ENCODE measurements at places on chromosomes 6 and 20. TPM values are rescaled to one million over a fixed set of nuclear protein-coding genes. Genes with fewer than 3 reads are reported as not detected.

The MTFR2 gene
- total RNA-seq = not detected

The SUMO4 gene
- total RNA-seq = 3.2 TPM

- H3K27me3 ChIP-seq = no peaks in the 10 kb centered on the region
- H3K27ac ChIP-seq = no peak overlapping the region
- H3K4me3 ChIP-seq = no peak overlapping the region
- DNase-seq = peak; percentile 47
- no peaks in the 10 kb centered on the region for H3K4me1 ChIP-seq
Measured at GRCh38 chr6:13336553-13336952, 8.2 kb upstream of the TBC1D7 start.

GRCh38 chr6:10655508-10656055, 38.8 kb downstream of the C6orf52 start:
- no peak for DNase-seq
- H3K36me3 ChIP-seq = no peaks in the 10 kb centered on the region
- peaks cover 5% of the 10 kb centered on the region for H3K27me3 ChIP-seq
- H3K4me1 ChIP-seq = no peaks in the 10 kb centered on the region
- no peak overlapping the region for H3K4me3 ChIP-seq

- no peak overlapping the region for H3K4me3 ChIP-seq
- no peak for DNase-seq
- no peaks in the 10 kb centered on the region for H3K36me3 ChIP-seq
- no peaks in the 10 kb centered on the region for H3K27me3 ChIP-seq
- no peak overlapping the region for H3K27ac ChIP-seq
Measured at GRCh38 chr6:166437661-166438060, 54.9 kb upstream of the MPC1 start.

DNA sequence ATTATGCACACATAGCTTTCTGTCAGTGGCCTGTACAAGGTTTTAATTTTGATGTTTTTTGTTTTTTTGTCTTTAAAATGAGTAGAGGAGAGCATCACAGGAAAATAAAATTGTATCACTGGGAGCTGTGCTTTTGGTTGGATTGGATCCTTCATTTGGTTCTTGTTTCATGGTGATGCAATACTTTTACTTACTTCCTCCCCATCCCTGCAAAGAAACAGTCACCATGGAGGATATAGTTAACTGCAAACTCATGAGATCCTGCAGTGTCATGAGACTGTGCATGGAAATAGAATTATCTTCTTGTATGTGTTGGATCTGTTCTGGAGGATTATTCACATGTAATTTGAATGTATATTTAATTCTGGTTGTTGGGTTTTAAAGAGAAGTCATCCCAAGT, 122.3 kb downstream of the JARID2 start:
- DNase-seq = no peak
- no peaks in the 10 kb centered on the region for H3K27me3 ChIP-seq
- no peaks in the 10 kb centered on the region for H3K36me3 ChIP-seq
- H3K27ac ChIP-seq = no peak overlapping the region
- H3K4me1 ChIP-seq = peaks cover 4% of the 10 kb centered on the region

- DNase-seq = no peak
- H3K36me3 ChIP-seq = no peaks in the 10 kb centered on the region
- H3K27ac ChIP-seq = peak within 1 kb of the TSS; percentile 98
- H3K27me3 ChIP-seq = no peaks in the 10 kb centered on the region
- peak within 1 kb of the TSS; percentile 100 for H3K4me3 ChIP-seq
Measured at GRCh38 chr20:19758133-19758500, at the start of gene RIN2. TSS of gene RIN2 (plus strand) at chr20:19758258. CDS start at chr20:19889602, 131,344 bp downstream.

- H3K4me1 ChIP-seq = peaks cover 12% of the 10 kb centered on the region
- no peaks in the 10 kb centered on the region for H3K27me3 ChIP-seq
- no peaks in the 10 kb centered on the region for H3K36me3 ChIP-seq
- H3K4me3 ChIP-seq = no peak overlapping the region
- no peak overlapping the region for H3K27ac ChIP-seq
Measured at GRCh38 chr6:156427345-156427744, 349.8 kb upstream of the ARID1B start.

- H3K27me3 ChIP-seq = no peaks in the 10 kb centered on the region
- H3K36me3 ChIP-seq = no peaks in the 10 kb centered on the region
- H3K4me1 ChIP-seq = no peaks in the 10 kb centered on the region
- no peak overlapping the region for H3K27ac ChIP-seq
- H3K4me3 ChIP-seq = no peak overlapping the region
- no peak for DNase-seq
Measured at GRCh38 chr6:159030168-159030567, 14.6 kb downstream of the TAGAP start.

The SRSF6 gene
- 42.2 TPM for total RNA-seq

GRCh38 chr20:60968853-60969720, 283.0 kb upstream of the CDH4 start:
- no peaks in the 10 kb centered on the region for H3K36me3 ChIP-seq
- H3K27ac ChIP-seq = no peak overlapping the region
- no peaks in the 10 kb centered on the region for H3K4me1 ChIP-seq

DNA sequence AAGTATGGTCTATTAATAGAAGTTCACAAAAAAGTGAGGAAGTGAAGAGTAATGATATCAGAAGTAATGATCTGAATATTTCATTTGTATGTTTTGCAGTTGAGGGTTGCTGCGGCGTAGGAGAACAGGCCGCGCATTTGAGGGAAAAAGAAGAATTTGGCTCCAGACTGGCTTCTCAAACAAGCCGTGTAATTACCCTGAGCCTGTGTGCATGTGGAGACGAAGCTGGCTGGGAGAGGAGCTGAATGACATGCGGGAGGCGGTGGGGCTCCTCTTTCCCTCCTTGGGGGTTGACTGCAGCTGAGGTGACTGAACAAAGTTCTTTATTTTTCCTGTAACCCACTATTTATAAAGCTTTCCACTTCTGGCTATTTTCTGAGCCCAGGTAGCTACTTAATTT, 115.5 kb upstream of the AFDN start:
- H3K27ac ChIP-seq = no peak overlapping the region
- H3K4me3 ChIP-seq = no peak overlapping the region
- no peak for DNase-seq
- H3K4me1 ChIP-seq = no peaks in the 10 kb centered on the region

GRCh38 chr20:46934746-46935287, 40.2 kb downstream of the EYA2 start:
- peaks cover 27% of the 10 kb centered on the region for H3K4me1 ChIP-seq
- H3K27ac ChIP-seq = no peak overlapping the region
- H3K36me3 ChIP-seq = no peaks in the 10 kb centered on the region
- H3K27me3 ChIP-seq = no peaks in the 10 kb centered on the region

- H3K4me1 ChIP-seq = no peaks in the 10 kb centered on the region
- no peaks in the 10 kb centered on the region for H3K27me3 ChIP-seq
- H3K4me3 ChIP-seq = no peak overlapping the region
- no peak overlapping the region for H3K27ac ChIP-seq
- no peaks in the 10 kb centered on the region for H3K36me3 ChIP-seq
Measured at GRCh38 chr6:166446146-166446545, 63.4 kb upstream of the MPC1 start.

The IP6K3 gene
- total RNA-seq = 0.56 TPM

GRCh38 chr6:70133246-70133645, 169.6 kb downstream of the COL9A1 start:
- H3K27ac ChIP-seq = no peak overlapping the region
- H3K4me3 ChIP-seq = no peak overlapping the region
- no peaks in the 10 kb centered on the region for H3K27me3 ChIP-seq
- H3K4me1 ChIP-seq = no peaks in the 10 kb centered on the region
- no peak for DNase-seq
- H3K36me3 ChIP-seq = no peaks in the 10 kb centered on the region

DNA sequence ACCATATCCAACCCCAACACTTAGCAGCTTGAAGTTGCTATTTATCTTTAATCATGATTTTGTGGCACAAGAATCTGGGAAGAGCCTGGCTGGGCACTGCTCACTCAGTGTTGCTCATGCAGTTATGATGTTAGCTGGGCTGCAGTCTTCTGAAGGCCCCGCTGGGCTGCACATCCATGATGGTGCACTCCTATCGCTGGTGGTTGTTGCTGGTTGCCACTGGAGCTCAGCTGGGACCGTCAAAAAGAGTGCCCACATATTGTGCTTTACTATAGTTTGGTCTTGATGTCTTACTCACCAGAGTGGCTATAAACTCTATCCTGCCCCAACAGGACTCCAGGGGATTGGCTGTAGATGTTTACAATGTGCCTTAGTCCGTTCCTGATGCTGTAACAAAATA, 137.8 kb downstream of the PCSK2 start:
- H3K36me3 ChIP-seq = no peaks in the 10 kb centered on the region
- H3K4me1 ChIP-seq = no peaks in the 10 kb centered on the region
- DNase-seq = no peak
- no peak overlapping the region for H3K27ac ChIP-seq
- no peaks in the 10 kb centered on the region for H3K27me3 ChIP-seq

The CALHM6 gene
- 3.9 TPM for total RNA-seq

DNA sequence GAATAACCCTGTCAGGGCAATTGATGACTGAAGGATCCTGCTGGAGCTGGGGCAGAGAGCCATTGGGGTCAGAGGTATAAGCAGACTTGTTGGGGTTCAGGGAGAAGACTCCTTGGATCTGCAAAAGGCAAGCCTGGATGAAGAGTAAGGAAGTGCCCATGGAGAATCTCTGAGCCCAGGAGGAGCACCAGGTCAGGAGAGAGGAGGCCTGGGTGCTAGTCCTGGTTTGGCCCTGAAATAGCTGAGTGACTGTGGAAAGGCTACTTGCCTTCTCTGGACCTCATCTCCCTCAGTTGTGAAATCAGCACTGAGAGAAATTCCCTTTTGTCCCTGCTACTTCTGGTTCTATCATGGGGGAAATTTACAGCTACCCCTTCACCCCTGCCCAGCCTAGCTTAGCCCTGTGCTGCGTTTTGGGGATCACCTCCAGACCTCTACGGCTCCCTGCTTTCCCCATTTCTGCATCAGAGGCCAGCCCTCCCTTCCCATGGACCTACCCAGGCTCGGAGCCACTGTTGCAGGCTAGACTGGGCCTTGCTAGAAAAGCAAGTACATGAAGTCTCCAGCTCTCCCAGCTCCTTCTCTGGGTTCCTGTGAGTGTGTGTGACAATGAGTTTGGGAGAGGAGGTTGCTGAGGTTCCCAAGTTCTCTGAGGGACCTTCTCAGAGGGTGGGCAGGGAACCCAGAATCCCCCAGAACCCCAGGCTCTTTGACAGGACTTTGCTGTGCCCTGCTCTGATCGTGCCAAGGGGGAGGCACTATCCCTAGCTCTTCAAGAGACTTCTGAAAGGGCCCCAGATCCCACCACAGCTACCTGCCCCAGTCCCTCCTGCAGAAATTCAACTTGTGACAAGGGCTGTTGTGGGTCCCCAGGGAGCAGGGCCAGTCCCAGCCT, 2.3 kb upstream of the NCR2 start:
- H3K36me3 ChIP-seq = no peaks in the 10 kb centered on the region
- H3K27me3 ChIP-seq = no peaks in the 10 kb centered on the region
- no peak overlapping the region for H3K27ac ChIP-seq
- H3K4me3 ChIP-seq = no peak overlapping the region

- H3K4me1 ChIP-seq = no peaks in the 10 kb centered on the region
- no peaks in the 10 kb centered on the region for H3K27me3 ChIP-seq
- H3K36me3 ChIP-seq = peaks cover 6% of the 10 kb centered on the region
- no peak overlapping the region for H3K4me3 ChIP-seq
Measured at GRCh38 chr6:42239333-42239732, 21.7 kb upstream of the MRPS10 start.

The ATP6V1G2 gene
- total RNA-seq = 0.78 TPM

- H3K27ac ChIP-seq = no peak overlapping the region
- no peaks in the 10 kb centered on the region for H3K27me3 ChIP-seq
- H3K4me1 ChIP-seq = no peaks in the 10 kb centered on the region
- H3K4me3 ChIP-seq = no peak overlapping the region
Measured at GRCh38 chr20:59576216-59576953, 28.0 kb upstream of the PHACTR3 start.

DNA sequence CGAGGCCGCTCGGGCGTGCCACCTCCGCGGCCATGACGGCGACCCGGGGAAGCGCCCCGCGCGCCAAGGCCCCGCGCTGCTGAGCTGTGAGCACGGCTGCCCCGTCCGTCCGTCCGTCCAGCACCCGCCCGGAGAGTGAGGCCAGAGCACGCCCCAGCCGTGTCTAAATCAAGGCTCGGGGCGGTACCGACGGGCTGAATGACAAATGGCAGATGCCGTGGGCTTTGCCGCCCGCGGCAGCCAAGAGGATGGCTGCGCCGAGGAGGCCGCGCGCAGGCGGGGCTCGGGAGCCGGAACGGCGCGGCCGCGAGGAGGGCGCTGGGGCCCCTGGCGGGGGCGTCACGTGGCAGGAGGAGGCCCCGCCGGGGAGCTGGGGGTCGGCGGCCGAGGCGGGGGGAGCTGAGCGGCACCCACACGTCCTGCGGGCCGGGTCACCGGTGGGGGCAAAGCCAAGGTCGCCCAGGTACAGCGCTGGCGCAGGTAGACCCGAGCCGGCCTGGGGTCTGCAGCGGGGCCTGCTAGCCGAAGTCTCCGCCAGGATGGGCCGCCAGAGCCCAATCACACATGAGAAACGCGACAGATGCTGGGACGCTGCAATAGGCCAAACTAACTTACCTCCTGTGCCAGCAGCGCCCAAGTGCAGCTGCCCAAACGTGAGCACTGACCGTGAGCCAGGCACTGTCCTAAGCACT, at the start of gene PLAGL1:
PLAGL1 (minus strand) TSS at position 140 of the 692 bp plus-strand sequence. CDS start 60,123 bp downstream, outside the sequence.
- DNase-seq = no peak
- H3K27me3 ChIP-seq = no peaks in the 10 kb centered on the region
- peak within 1 kb of the TSS; percentile 18 for H3K27ac ChIP-seq
- peak within 1 kb of the TSS; percentile 77 for H3K4me3 ChIP-seq

The LHFPL5 gene
- not detected for total RNA-seq

The SLC22A3 gene
- 91.5 TPM for total RNA-seq

DNA sequence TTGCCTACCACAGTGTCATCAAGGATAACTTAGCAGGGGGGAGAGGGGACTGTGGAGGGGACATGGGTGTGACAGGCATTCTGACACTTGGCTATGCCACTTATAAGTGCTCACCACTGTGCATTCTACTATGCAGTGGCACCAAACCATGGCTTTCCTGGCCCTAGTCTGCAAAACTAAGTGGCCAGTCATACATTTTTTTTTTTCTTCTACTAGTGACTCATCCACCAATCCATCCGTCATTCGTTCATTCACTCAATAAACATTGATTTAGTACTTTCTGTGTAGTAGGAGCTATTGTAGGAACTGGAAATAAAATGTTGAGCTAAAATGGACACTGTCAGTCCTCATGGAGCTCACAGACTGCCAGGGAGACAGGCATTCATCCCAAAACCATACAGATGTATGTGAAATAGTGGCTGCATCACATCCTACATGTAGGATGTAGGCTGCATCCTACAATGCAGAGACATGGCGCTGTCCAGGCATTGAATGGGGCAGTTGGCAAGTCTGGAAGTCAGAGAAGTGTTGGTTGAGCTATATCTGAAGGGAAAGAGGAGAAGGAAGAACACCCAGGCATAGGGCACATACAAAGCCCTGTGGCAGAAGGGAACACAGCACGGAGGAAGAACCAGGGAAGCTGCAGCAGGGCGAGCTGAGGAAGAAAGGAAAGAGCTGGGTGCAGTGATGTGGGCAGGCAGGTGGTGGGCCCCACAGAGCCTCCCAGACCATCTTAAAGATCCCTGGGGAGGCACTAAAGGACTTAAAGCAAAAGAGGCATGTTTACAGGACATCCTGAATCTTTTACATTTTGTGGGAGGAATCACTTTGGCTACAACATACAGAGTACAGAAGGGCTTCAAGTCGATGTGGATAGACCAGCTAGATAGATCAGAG, 224.4 kb downstream of the UST start:
- H3K27ac ChIP-seq = no peak overlapping the region
- no peaks in the 10 kb centered on the region for H3K27me3 ChIP-seq
- no peaks in the 10 kb centered on the region for H3K4me1 ChIP-seq
- DNase-seq = no peak
- no peak overlapping the region for H3K4me3 ChIP-seq

The FAM162B gene
- 2.3 TPM for total RNA-seq

The GRIK2 gene
- total RNA-seq = 2.0 TPM

The THEMIS gene
- total RNA-seq = 1.6 TPM

Data from thoracic aorta (tissue), 2 donors.